Activated CD4-positive, alpha-beta T cell treated with anti-CD3 and anti-CD28 coated beads for 4 hours (primary cell): ENCODE measurements at places on chromosomes 7 and 10.

- DNase-seq, result no peak
Measured at GRCh38 chr10:79262959-79263746, 84.1 kb upstream of the PPIF start.

GRCh38 chr10:72322030-72322279, 32.8 kb downstream of the DNAJB12 start:
- no peak for DNase-seq

- DNase-seq, result no peak
Measured at GRCh38 chr7:116592445-116592844, 67.6 kb downstream of the CAV1 start.

GRCh38 chr10:110355141-110355831, 50.6 kb upstream of the SMNDC1 start:
- DNase-seq, result no peak

- DNase-seq, result no peak
Measured at GRCh38 chr10:69181433-69181832, 1.4 kb downstream of the SUPV3L1 start.

DNA sequence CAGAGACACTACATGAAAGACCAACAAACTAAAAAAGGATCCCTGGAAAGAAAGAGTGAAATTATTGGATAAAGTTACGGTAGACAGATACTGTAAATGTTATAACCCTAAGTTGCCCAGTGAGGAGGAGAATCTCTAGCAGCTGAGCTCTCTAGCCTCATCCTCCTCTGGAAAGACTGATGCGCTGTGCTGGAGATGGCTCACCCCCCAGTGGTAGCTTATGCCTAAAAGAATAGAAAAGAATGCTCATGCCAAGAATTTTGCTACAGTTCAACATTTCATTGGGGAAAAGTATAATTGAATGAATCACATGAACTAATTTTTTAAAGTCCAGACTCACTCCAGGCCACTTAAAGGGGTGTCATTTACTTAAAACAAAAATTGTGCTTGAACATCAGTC, 50.8 kb upstream of the RNF32 start:
- DNase-seq, result no peak

DNA sequence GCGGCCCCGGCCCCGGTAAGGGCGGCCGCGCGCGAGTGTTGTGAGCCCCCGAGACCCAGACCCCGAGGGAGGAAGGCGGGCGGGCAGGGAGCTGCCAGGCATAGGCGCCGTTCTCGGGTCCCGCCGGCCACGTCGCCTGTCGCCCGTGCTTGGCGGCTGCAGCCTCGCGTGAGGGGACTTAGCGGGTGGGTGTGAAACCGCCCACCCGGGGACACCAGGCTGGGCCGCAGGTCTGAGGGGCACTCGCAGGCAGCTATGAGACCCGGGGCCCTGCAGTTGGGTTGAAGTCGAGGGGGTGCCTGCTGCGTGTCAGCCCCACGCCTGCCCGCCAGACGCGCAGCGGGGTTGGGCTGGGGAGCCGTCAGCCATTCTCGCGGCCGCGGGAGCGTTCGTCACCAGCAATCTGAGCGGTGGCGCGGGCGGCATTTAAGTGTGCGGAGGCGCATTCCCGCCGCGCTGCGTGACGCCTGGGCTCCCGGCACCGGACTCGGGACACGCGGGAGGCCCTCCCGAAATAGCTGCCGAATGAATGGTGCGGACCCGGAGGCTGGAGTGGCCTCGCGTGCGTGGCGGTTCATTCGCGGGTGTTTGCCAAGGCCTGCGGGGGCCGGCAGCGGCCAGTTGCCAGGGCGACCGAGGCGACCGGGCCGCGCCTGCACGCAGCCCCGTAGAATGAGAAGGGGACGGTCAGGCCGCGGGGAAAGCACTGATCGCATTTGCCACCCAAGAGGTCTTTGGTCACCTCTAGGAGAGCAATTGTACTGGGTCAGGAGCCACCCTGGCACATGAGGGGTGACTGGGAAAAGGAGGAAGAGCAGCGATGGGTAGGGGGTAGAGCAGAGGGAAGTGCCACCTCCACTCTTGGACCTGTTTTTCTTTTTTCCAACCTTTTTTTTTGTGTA, 750 bp downstream of the ZNF398 start:
- DNase-seq, result peak; percentile 56

- no peak for DNase-seq
Measured at GRCh38 chr7:108332937-108333336, 123.3 kb downstream of the NRCAM start.

GRCh38 chr7:29139191-29139590, 7.1 kb downstream of the CPVL start:
- no peak for DNase-seq

DNA sequence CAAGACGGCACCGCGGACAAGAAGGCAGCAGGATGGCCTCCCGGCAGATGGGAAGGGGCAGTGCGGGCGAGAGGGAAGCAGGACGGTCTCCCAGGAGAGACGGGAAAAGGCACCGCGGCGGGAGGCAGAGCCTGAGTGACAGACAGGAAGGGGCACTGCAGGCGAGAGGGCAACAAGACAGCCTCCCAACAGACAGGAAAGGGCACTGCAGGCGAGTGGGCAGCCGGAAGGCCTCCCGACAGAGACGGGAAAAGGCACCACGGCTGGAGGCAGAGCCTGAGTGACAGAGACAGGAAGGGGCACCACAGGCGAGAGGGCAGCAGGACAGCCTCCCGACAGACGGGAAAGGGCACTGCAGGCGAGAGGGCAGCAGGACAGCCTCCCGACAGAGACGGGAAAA, 32.6 kb downstream of the ESYT2 start:
- no peak for DNase-seq

DNA sequence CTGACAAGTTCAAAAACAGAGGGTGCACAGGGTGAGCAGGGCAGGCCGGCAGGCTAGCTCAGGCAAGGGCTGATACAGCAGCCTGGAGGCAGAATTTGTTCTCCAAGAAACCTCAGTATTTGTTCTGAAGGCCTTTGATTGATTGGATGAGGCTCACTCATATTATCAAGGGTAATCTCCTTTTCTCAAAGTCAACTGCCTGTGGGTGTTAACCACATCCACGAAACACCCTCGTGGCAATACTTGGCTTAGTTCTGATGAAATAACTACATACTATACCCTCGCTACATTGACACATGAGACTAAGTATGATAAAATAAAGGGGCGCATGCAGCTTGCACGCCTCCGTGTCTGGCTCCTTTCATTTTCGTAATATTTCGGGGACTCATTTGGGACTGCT, 4.4 kb upstream of the PPP2R2D start:
- peak; percentile 31 for DNase-seq

- no peak for DNase-seq
Measured at GRCh38 chr7:25091176-25091575, 33.9 kb downstream of the CYCS start.

GRCh38 chr10:17783751-17784150, 25.4 kb upstream of the MRC1 start:
- no peak for DNase-seq

DNA sequence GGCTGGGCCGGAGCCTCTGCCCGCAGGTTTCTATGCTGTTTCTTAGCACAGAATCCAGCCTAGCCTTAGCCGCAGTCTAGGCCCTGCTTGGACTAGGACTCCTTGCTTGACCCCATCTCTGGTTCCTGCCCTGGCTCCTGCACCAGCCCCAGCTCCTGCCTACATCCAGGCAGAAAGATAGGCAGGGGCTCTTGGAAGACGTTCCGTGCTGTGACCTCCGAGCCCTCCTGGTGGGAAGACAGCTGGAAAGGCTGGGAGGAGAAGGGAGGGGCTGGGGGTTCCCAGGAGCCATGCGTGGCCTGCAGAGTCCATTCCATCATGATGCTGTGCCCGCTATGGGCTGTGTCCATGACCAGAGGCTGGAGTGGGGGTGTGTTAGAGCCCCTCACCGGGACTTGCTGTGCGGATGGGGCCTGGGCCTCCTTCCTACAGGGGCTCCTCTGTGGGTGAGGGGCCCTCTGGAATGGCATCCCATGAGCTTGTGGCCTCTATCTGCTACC, 26.2 kb downstream of the RAMP3 start:
- DNase-seq, result no peak

GRCh38 chr7:92504563-92504962, 23.8 kb downstream of the PEX1 start:
- no peak for DNase-seq

GRCh38 chr10:20396205-20396604, 500.9 kb downstream of the NEBL start:
- DNase-seq, result no peak

DNA sequence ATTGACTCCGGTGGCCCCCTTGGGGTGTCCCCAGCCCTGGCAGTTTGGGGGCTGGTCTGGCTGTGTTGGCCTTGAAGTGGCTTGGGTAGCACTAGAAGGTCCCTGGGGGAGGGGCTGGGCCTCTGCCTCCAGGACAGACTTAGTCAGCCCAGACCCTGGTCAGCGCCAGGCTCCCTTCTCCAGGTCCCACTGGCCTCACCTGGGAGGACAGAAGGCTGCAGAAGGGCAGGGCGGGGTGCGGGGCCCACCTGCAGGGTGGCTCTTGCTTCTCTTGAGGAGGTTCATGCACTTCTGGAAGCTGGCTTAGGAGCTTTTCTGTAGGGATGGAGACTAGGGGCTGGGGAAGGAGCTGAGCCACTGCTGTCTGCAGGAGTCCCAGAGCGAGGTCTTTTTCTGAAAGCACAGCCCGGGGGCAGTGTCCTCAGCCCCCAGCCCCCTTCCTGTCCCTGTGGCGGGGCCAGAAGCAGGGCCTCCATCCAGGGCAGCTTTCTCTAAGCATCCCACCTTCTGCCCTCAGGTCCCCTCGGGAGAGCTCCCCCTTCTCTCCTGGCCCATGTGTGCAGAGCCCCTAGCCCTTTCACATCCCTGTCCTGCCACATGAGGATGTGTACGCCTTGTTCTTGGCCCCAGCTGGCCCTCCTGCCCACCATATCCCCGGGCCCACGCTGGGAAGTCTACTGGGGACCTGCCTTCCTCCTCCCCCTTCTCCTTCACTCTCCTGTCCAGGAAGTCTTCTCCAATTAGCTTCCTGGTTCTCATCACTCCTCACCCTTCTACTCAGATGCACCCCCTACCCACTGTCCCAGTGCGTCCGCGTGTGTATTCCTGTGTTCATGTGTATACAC, 11.0 kb downstream of the TBATA start:
- no peak for DNase-seq

DNA sequence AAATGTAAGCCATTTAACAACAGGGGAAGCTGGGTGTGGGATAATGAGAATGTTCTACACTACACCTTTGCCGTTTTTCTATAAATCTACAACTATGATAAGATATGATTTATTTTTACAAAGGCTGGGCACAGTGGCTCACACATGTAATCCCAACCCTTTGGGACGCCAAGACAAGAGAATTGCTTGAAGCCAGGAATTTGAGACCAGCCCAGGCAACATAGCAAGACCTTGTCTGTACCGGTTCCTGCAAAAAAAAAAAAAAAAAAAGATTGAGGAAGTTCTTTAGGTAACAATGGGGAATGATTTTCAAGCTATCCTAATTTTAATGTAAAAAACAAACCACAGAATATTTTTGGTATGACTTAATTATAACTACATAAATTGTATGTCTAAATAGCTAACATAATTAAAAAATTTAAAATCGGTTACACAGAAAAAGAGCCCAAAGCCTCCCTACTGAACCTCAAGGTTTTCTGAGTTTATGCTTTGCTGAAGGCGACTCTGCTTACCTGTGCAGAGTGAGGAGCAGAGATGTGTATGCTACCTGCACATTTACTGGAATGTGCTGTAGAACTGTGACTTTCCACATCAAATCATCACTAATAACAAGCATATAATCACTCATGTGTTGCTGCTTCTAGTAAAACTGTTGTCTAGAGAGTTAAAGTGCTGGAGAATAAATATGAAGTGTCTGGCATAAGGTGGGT, 163.4 kb downstream of the ATE1 start:
- no peak for DNase-seq

DNA sequence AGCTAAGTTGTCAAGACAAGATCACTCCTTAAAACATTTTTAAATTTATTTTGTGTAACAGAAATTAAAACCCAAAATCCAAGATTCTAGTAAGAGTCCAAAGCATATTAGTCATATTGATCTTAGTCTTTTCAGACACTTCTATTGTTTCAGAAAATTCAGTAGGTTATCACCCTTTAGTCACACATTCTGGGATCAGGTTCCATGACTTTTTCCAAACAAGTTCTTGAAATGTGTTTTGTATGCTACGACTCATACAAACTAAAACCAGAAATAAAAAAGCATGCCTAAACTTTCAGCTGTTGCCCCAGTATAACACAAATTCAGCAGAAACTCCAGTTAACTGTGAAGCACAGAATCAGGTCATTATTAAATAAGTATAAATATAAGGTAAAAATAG, 10.7 kb downstream of the SEMA3D start:
- DNase-seq, result no peak

DNA sequence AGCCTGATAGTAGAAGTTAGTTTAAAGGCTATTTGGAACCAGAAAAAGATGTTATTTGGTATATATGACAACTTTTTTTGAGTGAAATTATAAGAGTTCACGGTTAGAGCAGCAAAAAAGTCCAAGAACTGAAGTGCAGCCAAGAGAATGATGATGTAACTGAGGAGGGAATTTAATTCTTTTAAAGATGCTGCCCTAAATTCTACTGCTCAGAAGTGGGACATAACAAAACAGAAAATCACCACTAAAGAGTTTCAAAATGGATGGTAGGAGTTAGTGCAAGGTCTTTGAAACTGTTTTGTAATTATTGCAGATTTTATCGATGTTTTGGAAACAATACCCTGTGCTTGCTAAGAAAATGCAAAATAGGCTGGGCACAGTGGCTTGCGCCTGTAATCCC, 6.5 kb downstream of the SAMD8 start:
- DNase-seq, result no peak

- no peak for DNase-seq
Measured at GRCh38 chr7:134058980-134059379, 68.2 kb upstream of the LRGUK start.

DNA sequence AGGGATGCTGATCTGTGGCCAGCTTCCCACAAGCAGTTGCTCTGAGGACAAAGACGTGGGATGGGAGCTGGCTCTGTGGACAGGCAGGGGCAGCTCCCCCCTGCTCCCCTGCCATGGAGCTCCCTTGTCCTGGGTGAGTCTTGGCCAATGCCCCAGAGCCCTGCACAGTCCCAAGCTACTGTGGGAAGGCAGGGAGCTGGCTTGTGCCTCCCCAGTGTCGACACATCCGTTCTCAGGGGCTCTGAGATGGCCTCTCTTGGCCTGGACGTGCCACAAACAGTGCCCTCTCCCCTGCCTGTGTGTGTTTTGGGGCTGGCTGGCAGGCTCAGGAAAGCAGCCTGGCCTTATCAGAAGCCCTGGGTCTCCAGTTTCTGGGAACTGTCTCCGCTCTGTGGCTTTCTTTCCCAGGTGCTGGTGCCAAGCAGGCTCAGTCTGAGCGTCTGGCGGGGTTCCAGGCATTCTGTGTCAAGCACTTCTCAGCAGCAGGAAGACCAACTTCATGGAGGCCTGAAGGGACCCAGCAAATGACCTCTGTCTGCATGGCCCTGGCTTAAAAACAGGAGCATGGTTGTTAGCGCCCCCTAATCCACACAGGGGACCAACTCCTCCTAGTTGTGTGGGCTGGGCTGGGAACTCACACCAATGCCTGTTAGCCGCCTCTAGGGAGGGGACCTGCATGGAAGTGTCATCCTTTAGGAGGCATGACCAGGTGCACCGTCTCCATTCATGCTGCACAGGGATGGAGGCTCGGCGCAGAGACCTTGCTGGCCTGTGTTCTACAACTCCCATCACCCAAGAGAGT, 375.2 kb downstream of the RPS24 start:
- no peak for DNase-seq

GRCh38 chr7:93923942-93924341, 2.4 kb downstream of the GNG11 start:
- no peak for DNase-seq
